Activated T-cell treated with anti-CD3 and anti-CD28 coated beads for 1 hour (primary cell): ENCODE measurements at places on chromosomes 16 and 17.

DNA sequence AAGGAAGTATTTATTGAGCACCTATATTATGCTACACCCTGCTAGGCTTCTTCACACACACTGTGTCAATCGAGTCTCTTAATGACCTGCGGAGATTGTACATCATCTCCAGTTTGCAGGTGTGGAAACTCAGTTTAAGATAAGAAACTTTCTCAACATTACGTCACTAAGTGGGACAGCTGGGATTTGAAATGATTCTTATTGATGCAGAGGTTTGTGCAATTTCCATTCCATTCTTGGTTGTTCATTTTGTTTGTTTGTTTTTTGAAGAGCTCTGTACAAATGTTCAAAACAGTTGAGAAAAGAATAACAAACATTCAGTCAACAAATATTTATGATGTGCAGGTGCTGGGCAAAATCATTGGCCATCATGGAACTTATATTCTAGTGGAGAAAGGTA is 84.8 kb downstream of the MAP2K6 start:
- no peak for DNase-seq

- DNase-seq = no peak
Measured at GRCh38 chr16:72794319-72794718, 253.6 kb downstream of the ZFHX3 start.

DNA sequence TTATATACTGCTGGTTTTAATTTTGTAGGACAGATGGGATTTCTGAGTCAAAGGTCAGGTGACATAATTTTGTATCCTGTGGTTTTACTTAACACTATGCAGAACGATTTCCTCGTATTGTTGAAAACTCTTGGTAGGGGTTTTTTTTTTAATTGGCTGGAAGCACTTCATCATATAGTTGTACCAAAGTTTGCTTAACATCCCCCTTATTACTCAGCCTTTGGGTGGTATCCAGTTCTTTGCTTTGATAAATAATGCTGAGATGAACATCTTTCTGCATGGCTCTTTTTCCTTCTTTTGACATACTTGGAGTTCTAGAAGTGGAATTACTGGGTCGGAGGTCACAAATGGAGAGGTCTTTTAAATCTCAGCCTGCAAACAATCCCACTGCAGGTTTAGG is 419.1 kb downstream of the MAF start:
- no peak for DNase-seq

DNA sequence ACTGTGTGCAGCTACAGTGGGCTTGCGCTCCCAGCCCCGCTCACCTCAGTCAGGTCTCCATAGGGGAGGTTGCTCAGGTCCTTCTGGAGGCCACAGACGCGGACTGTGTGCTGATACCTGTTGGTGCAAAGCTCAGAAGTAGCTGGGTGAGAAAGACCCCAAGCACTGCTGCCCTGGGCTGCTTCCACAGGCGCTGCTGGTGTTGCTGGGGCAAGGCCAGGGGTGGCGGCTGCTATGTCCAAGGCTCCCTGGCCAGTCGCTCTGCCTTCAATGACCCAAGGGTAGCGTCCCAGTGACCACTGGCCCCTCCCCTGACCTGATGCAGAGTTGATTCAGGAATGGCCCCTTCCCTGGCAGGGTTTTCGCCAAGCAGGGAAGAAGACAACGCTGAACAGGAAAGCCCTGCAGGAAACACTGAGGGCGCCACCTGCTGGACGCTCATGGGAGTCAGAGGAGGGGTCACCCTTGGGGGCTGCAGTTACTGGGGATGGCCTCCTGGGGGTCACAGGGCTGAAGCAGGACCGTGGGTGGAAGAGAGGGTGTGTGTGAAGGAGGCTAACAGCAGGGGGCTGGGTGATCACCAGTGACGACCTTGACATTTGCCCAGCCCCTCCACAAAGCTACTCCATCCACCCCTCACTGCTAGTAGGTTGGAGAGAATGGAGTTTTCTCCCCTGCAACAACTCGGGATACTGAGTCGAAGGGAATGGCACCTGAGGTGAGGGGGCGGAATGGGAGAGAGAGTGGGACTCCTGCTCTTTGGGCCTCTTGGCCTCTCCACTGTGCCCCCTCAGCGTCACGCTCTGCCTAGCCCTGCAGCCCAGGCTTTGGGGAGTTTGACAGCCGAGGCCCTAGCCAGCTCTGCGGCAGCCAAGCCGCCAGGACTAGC is 38.3 kb downstream of the ABCC12 start:
- peak; percentile 33 for DNase-seq

GRCh38 chr17:62824290-62825131 is 16.4 kb upstream of the MARCHF10 start:
- DNase-seq = no peak

- DNase-seq = no peak
Measured at GRCh38 chr16:68388124-68388523, 60.2 kb downstream of the SMPD3 start.

DNA sequence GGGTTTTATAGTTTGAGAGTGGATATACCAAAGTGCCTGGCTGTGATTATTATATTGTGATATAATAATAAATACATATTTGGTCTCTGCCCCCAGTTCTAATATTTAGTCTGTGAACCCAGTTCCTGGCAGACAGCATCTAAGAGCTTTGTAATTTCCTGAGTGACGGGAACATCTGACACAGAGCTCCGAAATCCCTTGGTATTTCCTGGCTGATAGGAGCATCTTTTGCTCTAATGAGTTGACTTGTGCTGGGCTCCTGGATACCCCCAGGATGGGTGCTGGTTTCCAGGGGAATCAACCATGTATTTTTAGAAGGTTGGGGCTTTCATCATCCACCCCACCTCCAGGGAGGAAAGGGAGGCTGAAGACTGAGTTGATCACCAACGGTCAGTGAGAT is 187.3 kb downstream of the CDH13 start:
- no peak for DNase-seq

DNA sequence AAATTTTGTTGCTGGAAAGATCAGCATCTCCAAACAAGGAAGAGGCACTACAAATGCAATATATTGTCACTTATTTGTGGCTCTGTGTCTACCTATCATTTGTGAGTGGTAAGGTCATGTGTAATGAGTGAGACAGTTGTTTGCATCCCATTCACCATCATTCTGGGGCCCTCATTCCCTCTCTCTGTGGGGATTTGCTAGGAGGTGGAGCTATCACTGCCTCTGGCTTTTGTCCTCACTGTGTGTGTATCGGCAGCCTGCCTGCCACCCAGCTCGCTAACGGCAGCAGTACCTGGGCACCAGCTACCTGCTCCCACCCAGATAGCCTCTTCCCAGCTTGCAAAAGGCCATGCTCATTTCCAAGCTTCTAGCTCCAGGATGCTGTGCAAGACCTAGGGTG is 379.2 kb upstream of the ZFHX3 start:
- no peak for DNase-seq

DNA sequence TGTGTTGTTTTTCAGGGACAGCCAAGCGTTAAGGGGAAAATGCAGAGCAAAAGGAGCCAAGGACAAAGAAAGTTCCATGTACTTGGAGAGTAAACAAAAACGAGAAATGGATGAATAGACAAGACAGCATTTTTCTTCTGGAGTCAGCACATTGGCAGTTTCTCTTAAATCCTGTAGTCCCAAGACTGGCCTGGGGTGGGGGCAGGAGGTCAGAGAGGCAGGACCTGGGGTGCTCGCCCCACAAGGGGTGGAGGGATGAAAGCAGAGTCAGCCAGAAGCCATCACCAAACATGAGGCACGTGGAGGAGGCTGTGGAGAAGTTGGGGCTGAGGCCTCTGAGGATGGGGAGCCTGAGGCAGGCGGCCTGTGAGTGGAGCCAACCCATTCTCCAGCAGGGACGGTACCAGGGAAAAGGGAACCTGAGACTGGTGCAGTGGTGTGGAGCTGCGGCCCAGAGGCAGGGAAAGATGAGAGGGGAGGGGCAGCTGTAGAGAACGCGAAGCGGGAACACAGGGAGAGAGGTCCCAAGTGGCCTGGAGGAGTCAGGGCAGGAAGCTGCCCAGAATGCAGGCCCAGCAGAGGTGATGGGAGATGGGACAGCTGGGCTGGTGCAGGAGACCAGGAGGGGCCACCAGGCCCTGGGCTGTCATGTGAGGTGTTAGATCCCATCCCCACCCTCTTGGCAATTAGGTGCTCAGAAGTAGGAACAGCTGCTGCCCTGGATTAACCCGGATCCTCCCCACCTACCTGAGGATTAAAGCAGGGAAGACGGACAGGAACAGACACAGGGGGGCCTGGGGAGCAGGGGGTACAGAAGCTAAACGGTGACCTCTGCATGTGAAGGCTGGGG is 3.3 kb downstream of the TLCD3B start:
- no peak for DNase-seq

- DNase-seq = no peak
Measured at GRCh38 chr16:88775825-88776224, 9.2 kb downstream of the PIEZO1 start.

- no peak for DNase-seq
Measured at GRCh38 chr17:19713462-19713861, 2.9 kb downstream of the SLC47A2 start.

- DNase-seq = no peak
Measured at GRCh38 chr16:87236516-87237115, 80.6 kb downstream of the C16orf95 start.

DNA sequence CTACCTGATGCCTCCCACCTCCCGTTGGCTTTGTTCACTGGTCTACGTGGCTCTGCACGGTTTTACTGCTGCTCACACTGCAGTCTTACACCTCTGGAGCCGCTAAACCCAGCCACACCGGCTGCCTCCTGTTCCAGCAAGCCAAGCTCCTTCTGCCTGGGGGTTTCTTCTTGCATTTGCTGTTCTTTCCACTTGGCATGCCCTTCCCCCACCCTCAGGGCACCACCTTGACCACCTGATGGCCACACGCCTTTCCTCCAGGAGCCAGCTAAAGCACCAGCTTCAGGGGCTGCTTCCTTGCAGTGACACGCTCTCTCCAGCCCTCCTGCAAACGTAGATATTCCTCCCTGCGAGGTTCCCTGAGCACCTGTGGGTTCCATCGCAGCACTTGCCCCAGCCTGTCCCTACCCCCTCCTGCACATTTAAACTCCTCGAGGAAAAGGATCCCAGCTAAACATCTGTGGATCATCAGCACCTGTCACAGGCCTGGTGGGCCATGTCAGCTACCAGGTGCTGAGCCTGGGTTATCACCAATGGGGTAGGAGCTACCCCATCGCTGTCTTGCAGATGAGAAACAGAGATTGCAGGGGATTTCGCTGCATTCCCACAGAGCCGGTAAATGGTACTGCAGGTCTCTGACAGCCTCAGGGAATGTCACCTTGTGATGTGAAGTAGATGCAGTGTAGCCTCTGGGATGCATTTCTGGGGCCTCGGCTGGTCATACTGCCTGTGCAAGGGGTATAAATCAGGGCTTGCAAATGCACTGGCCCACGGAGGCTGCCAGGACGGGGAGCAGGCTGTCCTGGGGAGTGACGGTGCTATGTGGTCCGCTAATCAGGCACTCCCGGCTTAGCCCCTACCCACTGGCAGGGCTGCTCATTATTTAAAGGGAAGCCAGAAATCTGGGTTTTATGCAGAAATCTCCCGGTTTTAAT is 285.2 kb downstream of the CPPED1 start:
- no peak for DNase-seq

GRCh38 chr17:29962656-29963055 is 21.2 kb downstream of the EFCAB5 start:
- no peak for DNase-seq

- DNase-seq = no peak
Measured at GRCh38 chr17:691423-691822, 23.2 kb downstream of the VPS53 start.

DNA sequence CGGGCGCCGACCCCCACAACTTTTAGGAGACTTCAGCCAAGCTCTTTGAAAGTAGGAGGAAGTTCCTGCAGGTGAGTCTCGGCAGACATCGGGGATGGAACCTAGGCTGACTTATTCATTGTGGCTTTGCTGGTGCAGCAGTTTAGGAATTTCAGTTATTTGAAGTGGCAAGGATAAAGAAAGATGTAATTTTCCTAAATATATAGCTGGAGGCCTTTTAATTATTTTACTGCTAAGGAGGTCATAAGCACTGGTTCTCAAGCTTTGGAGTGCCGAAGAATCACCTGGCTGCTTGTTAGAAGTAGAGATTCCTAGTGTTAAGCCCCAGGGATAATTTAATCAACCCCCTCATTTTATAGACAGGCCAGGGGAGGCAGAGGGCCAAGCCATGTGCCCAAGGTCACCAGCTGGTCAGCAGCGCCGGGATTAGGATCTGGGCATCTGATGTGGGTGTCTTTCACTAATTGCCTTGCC is 28.9 kb upstream of the BCAR1 start:
- DNase-seq = no peak

DNA sequence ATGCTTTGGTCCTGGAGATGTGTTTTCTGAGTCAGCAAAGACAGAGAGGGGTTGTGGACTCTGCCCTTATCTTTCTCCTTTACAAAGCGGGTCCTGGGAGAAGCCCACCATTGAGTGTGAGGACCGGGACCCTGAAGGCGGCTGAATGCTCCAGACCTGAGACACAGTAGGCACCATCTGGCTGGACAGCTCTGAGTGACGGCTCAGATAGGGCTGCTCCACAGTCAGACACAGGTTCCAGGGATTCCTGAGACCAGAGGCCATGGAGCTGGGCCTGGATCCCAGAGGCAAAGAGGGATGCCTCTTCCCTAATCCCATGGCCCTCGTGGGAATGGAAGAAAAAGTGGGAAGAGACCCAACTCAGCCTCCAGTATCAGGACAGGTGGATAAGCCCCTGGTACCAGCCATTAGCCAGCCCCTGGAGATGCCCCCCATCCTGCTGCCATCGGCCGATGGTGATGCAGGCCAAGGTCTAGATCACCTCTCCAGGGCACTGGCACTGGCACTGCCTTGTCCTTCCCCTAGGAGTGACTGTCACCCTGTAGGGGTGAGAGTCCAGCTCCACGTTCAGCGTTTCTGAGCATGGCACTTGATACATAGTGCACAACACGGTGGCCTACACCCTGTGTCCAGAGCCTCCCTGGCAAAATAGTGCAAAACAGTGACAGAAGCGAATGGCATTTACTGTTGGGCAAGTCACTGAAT is 4.7 kb downstream of the MMP15 start:
- no peak for DNase-seq

- no peak for DNase-seq
Measured at GRCh38 chr16:22194707-22195444, 11.2 kb upstream of the EEF2K start.
